ENCODE measurements at places on chromosomes 2 and 18.

- no peak for DNase-seq
Measured at GRCh38 chr2:105437708-105438103, 38.9 kb upstream of the FHL2 start.

DNA sequence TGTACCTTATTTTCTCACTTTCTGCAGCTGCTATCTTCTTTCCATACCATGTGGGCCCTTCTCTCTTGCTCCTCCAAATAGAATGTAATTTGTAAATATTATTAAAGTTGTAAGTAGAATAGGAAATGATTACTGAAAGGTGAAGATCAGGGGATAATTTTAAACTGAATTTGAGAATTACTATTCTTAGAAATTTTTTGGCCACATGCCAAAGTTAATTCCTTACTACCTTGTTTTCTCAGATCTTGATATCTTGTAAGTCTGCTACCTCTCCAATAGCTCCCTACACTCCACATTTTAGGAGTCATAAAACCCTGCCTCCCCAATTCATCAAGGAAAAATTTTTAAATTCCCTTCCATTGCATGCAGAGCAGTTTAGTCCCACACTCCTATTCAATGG lies 442.7 kb downstream of the SATB2 start:
- DNase-seq, result no peak

DNA sequence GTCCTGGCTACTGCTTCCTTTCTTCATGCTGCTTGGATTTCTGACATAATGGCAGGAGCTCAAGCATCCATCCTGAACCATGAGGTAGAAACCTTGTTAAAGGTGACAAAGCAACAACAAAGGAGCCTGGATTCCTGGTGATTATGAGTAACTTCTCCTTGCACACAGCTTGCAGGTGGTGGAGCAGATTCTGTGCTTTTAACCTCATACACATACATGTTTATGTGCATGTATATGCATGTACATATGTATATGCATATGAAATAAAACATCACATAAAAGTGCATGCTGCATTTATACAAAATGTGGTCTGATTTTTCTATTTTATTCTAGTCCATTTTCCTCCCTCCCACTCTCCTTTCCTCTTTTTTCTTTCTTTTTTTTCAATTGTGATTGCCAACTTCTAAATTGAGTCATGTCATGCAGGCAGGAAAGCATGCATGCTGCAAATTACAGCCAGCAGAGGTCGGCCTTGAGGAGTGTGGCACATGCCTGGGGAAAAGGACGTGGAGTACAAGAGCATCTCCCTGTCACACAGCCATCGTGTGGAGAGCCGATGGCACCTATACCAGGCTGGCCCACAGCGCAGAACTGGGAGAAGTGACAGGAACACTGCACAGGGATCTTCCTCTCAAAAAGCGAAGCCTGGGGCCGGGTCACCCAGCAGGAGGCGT lies 17.9 kb downstream of the LCT start:
- DNase-seq, result no peak

- DNase-seq, result no peak
Measured at GRCh38 chr18:21444465-21445212, 155.9 kb downstream of the ESCO1 start.

DNA sequence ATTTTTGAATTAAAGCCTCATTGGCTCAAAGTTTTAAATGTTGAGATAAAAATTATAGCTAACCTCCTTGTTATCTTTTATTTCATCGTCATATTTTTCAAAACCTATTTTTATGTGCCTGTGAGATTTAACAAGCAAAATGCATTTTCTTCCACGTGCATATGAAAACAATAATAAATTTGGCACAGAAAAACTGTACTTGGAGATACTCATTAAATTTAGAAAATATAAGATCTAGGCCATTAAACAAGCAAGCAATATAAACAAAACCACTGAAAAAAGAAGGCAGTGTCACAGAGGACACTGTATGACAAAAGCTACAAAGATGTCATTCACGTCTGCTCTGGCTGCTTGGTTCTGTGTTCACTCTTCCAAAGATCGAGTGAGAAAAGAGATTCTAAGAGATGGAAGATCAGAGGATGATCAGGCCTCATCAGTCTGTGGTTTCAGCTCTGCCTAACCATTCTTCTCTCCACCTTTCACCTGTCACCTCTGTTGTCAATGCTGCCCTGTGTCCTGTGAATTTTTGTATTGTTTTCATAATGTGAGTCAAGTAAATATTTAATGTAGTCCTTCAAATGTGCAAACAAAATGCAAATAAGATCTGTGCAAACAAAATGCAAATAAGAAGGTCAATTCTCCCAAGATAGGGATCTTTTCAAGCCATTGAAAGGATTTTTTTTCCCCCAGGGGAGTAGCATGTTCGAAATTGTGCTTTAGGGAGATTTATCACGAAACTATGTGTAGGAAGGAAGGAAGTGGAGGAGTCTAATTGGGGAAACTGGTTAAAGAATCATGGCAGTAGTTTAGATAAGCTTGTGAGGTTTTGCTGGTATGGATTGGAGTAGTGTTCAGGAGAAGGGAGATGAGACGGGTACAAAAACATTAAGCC lies 138.7 kb upstream of the RBMS1 start:
- no peak for DNase-seq
